ENCODE measurements at places on chromosomes 7 and 10.
A peak's percentile ranks its signal among the peaks of the same experiment; 100 is the strongest.

- no peak for DNase-seq
Measured at GRCh38 chr7:132723506-132724081, 147.3 kb upstream of the PLXNA4 start.

GRCh38 chr10:59644841-59645240 lies 64.8 kb downstream of the SLC16A9 start:
- no peak for DNase-seq

DNA sequence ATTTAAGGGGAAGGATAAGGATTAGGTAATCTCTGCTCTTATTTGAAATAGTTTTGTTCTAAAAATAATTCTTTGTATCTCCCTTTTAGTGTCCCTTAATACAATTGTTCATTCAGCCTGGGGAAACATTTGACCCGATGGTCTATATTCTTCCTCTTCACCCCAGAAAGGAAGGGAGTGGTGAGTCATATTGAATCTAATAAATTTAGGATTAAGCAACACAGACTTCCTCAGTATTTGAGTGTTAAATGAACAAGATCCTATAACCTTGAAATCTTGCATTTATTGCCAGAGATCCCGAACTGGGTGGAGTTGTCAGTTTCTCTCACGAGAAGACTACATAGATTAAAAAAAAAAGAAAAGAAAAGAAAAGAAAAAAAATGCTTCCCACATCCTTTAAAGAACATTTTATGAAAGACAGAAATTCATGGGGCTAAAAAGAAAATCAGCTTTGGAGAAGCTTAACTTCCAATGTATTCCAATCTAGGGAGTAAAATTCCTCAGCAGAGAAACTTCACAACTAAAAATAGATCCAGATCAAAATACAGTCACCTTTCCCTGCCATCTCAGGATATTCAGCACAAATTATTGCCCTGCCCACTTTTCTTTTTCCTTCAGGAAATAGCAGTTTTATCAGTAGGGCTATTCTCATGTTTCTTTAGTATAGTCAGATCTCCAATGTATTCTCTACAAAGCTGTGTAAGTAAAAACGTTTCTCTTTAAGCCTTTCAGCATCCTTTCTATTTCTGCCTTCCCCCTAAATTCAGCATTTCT lies 82.2 kb downstream of the SEMA3D start:
- no peak for DNase-seq

DNA sequence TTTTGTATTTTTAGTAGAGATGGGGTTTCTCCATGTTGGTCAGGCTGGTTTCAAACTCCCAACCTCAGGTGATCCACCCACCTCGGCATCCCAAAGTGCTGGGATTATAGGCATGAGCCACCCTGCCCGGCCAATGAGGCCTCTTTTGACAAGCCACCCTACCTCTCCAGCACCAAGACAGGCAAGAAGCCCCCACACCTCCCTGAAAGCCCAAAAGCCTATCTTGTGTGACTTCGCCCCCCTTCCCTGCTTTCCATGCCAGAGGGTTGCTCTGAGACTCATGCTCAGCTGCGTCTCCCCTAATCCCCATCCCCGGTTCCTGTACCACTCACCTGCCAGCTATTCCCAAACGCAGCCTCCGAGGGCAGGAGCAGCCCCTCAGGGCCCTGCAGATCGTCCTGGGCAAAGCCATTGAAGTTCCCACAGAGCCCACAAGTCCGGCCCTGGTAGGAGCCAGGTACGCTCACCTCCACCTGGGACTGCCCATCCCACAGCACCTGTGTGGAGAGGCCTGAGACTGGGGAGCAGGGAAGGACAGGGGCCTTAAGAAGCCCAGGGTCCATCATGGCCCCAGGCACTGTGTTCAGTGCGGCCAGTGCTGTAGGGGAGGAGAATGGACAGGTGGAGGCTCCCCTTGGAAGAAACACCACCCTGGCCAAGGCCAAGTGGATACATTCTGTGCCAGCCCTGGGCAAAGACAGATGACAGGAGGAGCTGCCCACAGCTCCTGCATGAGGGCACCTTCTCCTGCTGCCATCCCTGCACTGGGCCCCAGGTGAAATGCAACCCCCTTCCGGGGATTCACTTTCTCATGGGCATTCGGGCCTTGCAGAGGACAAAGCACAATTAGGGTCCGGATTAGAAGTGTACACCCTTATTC lies 15.8 kb downstream of the ATP6V1F start:
- DNase-seq = no peak

DNA sequence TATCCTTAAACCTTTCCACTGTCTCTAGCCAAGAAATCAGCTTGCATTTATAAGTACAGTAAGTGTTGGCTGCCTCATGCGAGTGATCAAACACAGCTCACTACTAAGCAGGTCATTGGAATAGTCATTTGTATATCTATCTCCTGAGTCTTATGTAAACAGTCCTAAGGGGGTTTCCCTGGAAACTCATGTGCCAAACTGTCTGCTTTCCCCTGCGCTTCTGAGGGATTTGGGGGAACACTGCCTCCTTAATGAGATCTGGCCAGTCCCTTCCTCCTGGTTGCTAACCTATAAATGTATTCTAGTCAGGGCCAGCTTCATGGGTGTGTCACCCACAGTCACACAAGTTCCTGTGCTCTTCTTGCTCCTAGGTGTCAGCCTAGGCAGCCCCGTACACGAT lies 133.1 kb downstream of the CD36 start:
- no peak for DNase-seq

DNA sequence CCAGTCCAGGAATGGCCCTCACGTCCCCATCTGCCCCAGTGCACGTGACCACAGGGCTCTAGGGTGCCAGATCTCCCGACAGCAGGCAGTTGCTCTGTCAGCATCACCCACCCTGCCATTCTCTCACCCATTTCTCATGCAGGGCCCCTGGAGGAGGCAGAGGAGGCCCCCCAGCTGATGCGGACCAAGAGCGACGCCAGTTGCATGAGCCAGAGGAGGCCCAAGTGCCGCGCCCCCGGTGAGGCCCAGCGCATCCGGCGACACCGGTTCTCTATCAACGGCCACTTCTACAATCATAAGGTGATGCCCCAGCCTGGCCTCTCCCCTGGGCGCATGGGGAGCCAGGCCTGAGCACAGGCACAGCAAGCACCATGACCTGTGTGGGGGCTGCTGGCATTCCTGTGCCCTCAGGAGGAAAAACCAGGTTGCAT lies 6.1 kb upstream of the DEPP1 start:
- no peak for DNase-seq

DNA sequence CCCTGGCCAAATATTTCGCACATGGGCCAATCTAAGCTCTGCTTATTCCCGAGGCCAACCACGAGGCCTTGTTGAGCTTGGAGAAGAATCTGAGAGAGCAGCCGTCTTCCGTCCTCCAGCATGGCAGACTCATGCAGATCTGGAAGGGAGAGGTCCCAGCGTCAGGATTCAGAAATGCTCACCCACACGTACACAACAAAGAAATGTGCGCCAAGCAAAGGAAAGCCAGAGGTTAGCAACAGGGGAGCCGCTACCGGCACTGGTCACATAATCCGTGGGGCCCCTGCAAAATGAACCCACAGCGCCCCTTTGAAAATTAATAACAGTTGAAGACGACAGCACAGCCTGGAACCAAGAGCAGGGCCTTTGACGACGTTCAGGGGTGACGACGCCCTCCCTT lies 25.4 kb upstream of the PRKAG2 start:
- no peak for DNase-seq

- no peak for DNase-seq
Measured at GRCh38 chr10:131802996-131803395, 97.8 kb upstream of the PPP2R2D start.

DNA sequence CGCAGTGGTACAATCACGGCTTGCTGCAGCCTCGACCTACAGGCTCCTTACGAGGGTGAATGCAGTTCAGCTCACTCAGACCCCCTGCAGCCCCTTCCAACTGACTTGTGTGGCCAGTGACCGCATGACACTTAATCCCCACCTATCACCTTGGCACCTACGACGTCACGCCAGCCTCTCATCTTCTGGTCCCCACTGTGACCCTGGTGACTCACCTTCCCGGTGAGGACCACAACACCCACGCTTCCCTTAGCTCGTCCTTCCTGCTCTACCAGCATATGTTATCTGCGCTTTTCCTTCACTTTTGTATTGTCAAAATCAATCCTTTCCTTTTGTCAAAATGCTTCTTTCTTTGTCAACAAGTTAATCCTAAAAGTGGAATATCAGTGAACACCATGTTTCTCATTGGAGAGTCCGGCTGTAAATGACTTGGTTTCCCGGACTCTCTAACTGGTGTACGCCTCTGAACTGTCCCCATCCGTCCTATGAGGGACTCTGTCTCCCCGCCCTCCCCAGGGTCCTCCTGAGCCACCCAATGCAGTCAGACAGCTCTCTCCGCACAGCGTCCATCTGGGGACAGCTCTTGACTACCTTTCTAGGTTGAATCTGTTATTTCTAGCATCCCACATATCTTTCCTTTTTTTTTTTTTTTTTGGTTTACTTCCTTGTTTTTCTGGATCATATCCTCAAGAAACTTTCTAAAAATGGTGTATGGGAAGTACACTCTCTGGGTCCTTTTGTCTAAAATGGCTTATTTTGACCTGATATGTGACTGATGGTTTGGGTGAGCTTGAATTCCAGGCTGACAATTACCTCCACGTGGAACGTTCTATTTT lies 37.3 kb downstream of the CFAP46 start:
- DNase-seq = no peak

GRCh38 chr10:14087566-14087965 lies 243.2 kb downstream of the FRMD4A start:
- no peak for DNase-seq

- no peak for DNase-seq
Measured at GRCh38 chr10:100817268-100817839, 72.0 kb downstream of the PAX2 start.

DNA sequence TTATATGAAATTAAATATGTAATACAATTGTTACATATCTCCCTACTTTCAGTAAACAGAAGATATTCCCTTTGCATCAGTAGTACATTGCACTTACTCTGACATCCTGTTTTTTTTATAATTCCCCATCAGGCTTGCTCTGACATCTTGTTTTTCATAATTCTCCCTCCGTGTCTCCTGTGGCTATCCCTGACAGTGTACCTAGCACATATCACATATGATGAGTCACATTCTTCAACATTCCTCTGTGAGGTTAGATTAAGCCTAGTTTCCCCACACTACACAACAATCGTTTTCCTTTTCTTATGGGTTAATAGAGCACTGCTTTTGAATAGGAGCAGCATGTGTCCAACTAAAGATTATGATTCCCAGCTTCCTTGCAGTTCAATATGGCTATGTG lies 250.6 kb upstream of the NPVF start:
- no peak for DNase-seq

DNA sequence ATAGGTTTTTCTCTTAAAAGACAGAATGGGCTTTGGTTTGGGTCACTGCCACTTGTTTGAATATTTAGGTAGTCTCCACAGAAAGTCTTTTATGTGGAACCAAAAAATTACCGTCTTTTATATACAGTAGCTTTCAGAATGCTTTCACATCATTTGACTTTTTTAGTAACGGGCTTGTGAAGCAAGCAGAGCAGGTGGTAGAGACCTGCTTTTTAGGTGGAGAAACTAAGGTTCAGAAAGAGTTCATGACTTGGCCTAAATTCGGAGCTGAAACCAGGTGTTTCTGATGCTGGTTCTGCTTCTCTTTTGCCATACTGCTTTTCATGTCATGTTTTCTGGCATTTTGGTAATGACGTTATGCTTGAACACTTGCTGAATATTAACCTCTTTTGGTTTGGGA lies 36.3 kb downstream of the GARS1 start:
- no peak for DNase-seq

- no peak for DNase-seq
Measured at GRCh38 chr7:151927011-151927410, 29.2 kb upstream of the GALNTL5 start.

- peak; percentile 5 for DNase-seq
Measured at GRCh38 chr10:42866115-42866995, 83.8 kb downstream of the BMS1 start.

GRCh38 chr10:97428572-97428981 lies 2.6 kb downstream of the PGAM1 start:
- no peak for DNase-seq

DNA sequence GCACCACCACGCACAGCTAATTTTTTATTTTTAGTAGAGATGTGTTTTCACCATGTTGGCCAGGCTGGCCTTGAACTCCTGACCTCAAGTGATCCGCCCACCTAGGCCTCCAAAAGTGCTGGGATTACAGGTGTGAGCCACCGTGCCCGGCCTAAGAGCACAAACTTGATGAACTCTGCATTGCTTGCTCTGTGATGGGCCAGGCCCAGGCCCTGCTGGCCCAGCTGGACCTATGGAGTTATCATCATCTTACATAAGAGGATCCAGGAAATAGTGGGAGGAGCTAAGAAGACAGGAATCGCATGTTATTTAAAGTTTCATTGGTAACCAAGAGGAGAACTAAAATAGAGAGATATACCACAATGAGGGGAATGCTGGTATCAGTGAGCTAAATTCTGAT lies 86.9 kb downstream of the DAGLB start:
- DNase-seq = no peak

DNA sequence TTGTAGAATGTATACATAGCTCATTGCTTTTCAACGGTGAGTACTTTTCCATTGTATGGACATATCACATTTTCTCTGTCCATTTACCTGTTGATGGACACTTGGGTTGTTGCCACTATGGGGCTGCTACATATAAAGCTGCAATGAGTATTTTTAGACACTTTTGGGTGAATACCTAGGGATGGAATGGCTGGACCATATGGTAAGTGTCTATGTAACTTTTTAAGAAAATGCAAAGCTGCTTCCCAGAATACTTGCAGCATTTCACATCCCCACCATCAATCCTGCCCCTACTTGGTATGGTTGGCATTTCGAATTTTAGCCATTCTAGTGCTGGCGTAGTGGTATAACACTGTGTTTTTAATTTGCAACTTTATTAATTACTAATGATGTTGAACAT lies 274.6 kb downstream of the TNS3 start:
- no peak for DNase-seq

GRCh38 chr7:83148776-83149175 lies 13.9 kb downstream of the PCLO start:
- DNase-seq = no peak

GRCh38 chr7:37109016-37109683 lies 339.5 kb downstream of the ELMO1 start:
- no peak for DNase-seq

DNA sequence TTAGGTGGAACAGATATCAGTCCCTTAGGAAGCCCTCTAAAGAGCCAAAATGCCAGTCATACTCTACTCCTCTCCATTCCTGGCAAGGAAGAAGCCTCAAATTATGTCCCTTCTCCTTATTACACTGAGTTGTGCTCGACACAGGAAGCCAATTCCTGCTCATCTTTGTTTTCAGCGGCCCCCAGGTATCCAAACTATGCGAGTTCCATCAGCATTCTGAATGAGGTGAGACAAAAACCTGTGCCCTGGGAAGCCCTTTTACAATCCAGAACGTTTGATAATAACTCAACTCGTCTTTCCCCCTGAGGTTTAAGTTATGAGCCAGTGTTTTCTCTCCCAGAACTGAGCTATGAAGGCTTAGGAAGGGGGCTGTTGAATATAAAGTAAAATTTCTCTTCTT lies 580.5 kb downstream of the NXPH1 start:
- no peak for DNase-seq

All from GDM1 (cell line).